BJ (cell line): ENCODE measurements at places on chromosomes 1 and 21. TPM values are rescaled to one million over a fixed set of nuclear protein-coding genes. Genes with fewer than 3 reads are reported as not detected.

DNA sequence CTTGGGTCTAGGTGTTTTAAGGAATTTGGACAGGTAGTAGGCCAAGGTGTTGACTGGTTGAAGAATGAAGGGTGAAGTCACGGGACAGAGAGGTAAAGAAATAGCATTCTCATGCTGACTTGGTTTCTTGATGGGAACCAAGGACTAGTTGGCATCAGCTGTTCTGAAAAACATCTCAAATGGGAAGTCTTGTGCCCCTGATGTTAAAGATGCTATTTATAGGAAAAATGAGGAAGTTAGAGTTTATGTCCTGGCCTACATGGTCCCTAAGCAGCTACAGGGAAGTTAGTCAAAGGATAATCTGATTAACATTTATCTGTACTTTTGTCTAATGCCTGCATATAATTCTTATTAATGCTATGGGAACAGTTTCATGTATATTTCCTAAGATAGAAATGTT is 262.4 kb downstream of the HHIPL2 start:
- DNase-seq, result no peak

- no peak for DNase-seq
Measured at GRCh38 chr1:156115514-156116374, 1.2 kb downstream of the LMNA start.

DNA sequence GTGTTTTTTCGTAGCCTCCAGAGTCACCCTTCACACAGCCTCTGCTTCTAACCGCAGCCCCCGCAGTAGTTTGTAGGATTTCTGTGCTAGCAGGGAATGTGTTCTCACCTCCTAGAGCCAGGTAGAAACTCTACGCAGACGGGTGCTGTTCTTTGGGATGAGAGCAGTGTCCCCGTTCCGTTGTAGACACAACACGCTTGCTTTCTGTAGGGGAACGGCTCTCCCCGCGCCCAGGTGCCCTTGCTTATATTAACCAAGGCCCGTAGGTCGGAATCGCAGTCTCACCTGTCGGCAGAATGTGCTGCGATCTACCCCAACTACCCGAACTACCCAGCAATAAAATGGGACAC is 111.8 kb upstream of the NBPF11 start:
- no peak for DNase-seq

GRCh38 chr1:67159233-67159632 is 7.0 kb upstream of the IL23R start:
- DNase-seq, result no peak

GRCh38 chr1:169484683-169485430 is 887 bp downstream of the SLC19A2 start:
- DNase-seq, result no peak

DNA sequence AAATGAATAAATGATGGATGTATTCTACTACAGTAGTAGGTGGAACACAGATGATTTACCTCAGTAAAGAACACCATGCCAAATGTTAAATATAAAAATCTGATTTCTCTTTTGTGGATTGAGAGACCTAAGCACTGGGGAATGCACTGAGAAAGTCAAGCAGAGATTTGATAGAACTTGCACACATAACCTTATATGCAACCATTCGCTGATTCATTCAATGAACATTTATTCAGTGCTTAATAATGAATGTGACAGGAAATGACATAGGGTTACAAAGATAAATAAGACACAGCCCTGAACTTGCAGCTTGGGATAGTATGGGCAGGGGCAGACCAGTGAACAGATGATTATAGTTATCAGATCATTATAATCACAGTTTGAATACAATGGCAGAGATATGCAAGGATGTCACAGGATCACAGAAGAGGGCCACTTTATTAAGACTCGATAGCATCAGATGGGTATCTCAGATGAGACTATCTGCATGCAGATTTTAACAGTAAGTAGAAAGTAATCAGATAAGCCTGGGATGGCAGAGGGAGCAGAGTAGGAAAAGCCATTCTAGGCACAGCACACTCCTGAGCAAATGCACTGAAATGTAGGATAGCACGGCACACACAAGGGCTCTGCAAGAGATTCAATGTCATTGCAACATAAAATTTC is 169.4 kb downstream of the ASTN1 start:
- DNase-seq, result no peak

DNA sequence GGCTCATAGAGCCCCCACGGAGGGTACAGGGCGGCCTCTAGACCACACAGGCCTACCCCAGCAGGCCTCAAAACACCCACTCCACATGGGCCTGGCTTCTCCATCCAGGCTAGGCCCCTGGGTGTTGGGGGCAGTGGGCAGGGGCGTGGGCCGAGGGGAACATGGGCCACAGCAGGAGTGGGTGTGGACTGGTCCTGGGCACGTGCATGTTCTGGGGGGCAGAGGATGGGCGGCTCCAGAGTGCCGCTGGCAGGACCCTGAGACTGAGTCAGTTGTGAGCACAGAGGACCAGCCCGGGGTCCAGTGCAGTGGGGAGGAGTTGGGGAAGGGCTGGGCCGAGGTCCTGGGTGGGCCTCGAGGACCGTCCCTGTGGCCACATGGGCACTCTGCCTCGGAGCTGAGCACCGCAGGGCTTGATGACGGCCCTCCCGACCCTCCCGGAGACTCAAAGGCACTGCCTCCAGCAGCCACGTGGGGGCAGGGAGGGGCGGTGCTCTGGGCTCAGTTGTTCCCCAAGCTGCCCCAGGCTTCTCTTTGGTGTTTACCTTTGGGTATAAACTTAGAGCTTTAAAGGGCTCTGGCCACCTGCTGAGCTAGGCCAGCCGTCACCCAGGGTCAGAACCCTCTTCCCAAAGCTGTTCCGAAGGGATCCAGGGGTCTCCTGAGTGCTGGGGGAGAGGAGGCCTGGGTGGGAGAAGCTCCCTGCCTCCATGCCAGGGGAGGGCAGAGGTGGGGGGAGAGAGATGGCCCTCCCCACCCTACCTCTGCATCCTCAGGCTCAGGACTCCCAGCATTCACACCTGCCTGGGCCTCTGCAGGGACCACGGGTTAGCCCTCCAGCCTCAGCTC is 79.9 kb downstream of the MORN1 start:
- DNase-seq, result no peak

- DNase-seq, result no peak
Measured at GRCh38 chr1:167893798-167894197, 20.1 kb downstream of the ADCY10 start.

GRCh38 chr1:108117945-108118902 is 81.9 kb downstream of the SLC25A24 start:
- peak; percentile 47 for DNase-seq

GRCh38 chr1:240672132-240672811 is 60.3 kb upstream of the GREM2 start:
- DNase-seq, result no peak

DNA sequence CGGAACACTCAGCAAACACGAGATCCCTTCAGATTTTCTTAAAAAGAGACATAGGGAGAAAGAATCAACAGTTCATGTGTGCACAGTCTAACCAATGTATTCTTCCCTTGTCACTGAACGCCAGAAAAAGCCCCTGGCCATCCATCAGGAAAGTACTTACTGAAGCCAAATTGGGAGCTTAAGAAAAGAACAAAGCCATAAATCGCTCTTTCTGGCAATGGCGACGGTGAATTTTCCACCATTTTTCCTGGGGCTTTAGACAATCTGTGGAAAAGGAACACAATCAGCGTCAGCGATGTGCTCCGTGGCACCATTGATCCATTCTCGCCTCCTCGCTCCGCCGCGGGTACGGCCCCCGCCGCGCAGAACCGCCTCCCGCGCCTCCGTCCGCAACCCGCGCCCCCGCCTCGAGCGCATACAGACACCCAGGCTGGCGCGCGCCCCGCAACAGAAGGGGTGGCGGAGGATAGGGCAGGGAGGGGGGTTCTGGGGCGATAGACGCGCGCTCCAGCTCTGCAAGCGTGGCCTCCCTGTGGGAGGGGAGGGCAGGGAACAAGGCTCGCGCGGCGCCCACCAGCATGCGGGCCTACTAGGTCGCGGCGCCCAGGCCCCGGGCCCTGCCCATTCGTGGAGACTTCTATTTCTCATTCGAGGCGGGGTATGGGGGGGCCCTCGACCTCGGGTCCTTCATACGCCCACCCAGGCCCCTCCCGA is 440 bp downstream of the PIGP start:
- peak; percentile 18 for DNase-seq

DNA sequence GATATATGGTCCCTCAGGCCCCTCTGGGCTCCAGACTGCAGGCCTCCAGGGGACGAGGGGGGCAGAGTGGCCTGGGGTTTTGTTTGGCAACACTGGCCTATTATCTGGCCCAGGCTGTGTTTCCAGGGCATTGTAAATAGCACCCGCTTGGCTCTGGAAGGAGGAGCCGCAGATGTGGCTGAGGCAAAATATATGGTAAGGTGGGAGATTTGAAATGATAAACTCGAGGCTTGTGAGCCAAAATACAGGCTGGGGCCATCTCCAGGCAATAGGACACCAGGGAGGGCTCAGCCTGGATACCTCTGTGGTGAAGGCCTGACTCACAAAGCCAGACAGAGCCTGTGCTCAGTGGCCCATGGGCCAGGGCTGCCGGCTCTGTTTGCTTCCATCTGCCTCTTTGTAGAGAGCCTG is 14.0 kb downstream of the NAV1 start:
- no peak for DNase-seq

DNA sequence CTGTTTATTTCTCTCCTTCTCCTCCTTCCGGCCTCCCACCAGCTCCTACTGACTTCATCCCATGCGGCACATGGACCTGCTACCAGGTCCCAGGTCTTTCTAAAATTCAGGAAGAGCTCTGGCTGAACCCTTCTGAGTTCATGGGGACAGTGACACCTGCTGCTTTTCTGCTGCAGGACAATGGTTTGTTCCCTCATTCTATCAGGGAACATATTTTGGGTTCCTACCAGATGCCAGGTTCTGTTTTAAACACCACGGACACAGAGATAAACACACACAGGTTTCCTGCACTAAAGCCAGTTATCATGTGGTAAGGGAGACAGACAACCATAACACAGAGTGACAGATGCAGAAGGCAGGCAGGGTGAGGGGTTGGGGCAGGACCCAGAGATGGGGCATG is 114.0 kb upstream of the RAB4A start:
- no peak for DNase-seq

- no peak for DNase-seq
Measured at GRCh38 chr1:224539971-224540370, 76.1 kb upstream of the CNIH3 start.

- no peak for DNase-seq
Measured at GRCh38 chr1:67683316-67683715, 1.7 kb upstream of the GADD45A start.

- no peak for DNase-seq
Measured at GRCh38 chr1:9161342-9161741, 32.4 kb upstream of the GPR157 start.

DNA sequence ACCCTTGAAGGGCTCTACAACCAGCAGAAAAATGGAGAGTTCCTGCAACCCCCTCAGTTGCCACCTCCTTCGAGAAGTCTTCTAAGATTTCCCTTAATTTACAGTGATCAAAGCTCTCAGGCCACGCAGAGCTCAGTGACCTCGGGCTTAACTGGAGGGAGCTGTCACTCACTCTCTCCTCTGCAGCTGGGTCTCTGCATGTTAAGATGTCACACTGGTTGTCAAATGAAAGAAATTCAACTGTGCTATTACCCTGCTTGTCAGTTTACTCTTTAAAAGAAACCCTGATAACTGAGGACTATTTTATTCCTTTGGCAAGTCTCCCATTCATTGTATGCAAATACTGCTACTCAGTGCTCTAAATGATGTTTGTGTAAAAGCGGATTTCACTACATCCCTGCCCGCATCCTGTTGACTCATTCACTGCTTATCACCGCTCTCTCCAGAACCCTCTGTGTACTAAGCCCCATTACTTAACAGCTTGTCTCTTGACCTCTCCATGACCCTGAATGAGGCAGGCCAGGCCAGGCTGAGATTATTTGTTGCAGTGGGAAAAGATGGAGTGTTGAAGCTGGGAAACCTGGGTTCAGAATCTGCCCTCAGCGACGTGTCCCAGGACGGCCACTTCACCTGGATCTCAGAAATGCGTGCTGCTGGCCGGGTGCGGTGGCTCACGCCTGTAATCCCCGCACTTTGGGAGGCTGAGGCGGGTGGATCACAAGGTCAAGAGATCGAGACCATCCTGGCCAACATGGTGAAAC is 13.7 kb downstream of the DHRS3 start:
- DNase-seq, result peak; percentile 86

DNA sequence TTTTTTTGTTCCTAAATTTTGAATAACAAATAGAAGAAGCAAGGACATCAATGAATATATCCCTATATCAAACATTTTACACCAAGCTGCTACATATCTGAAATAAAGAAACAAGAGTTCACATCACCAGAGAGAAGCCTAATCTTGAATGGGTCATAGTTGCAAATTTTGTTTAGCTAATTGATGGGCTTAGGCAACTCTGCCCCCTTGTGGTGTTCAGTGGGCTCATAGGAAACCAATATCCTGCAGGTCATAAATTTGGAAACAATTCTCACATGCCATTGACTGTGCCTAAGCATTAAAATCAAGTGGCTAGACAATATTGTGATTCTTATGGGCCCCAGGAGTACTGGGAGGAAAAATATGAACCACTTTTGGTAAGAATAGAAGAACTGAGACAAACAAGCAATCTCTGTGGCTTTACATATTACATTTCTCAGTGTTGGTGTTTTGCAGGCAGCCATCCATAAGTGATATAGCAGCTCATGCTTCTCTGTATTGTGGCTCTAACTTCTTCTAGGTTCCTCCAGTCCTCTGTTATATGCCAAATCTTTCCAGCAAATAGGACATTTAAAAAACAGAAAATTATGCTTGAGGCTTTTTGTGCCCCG is 1262.8 kb upstream of the PRMT6 start:
- DNase-seq, result no peak

GRCh38 chr1:157154940-157155514 is 16.8 kb upstream of the ETV3 start:
- no peak for DNase-seq

Gene KRTAP19-3
- not detected in 2 replicates for polyA plus RNA-seq

Gene DRAXIN
- polyA plus RNA-seq, result 0.01 TPM in 1 of 2 replicates, not detected in the other

Gene CRYBG2
- polyA plus RNA-seq, result 0.20 and 0.44 TPM in 2 replicates

Gene C4BPA
- not detected in 2 replicates for polyA plus RNA-seq

Gene SPRR4
- polyA plus RNA-seq, result not detected in 2 replicates

Gene VWA5B1
- not detected in 2 replicates for polyA plus RNA-seq

Gene OR4F29
- not detected in 2 replicates for polyA plus RNA-seq

Gene ACTL8
- polyA plus RNA-seq, result 0.07 TPM in 2 replicates

Gene OR6Y1
- not detected in 2 replicates for polyA plus RNA-seq

Gene GSTM5
- polyA plus RNA-seq, result 1.5 and 2.2 TPM in 2 replicates

Gene OR2L3
- not detected in 2 replicates for polyA plus RNA-seq

Gene UAP1
- polyA plus RNA-seq, result 33.6 and 70.4 TPM in 2 replicates
